Stimulated activated CD8-positive, alpha-beta memory T cell treated with anti-CD3 and anti-CD28 coated beads, Interleukin-2, amount 100 ng/mL, for 48 hours (primary cell): ENCODE measurements at places on chromosomes 7 and 10.

DNA sequence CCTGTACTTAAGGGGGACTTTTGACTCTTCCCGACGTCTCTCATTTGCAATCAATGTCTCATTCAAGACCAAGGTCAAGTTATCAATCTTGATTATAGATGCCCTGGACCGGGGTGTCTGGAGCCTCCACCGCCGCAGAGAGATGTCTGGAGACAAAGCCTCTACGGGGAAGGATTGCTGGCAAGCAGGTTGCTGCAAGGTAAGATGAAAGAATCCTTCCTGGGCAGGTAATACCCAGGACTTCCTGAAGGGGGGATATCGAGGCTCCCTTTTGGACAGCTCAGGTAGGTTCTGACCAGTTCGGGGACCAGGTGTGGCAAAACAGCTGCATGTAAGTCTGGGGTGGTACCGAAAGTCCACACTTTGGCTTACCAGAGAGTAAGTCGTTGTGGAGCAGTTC is 12.5 kb upstream of the CUX1 start:
- DNase-seq = no peak

DNA sequence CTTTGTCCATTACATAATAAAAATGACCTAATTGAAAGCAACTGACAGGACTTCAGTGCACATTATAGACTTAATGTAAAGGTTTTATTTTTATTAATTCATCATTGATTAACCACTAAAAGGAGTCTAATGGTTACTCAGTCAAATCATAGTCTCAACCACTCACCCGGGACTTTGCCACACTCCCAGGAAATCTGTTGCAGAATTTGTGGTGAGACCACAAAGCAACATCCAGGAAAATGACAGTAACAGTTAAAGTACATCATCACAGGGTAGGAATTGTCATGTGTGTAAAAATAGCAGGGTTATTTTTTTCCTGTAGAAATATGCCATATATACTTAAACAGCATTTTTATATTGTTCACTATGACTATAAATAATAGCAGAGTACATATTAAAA is 6.3 kb upstream of the HGF start:
- DNase-seq = no peak

DNA sequence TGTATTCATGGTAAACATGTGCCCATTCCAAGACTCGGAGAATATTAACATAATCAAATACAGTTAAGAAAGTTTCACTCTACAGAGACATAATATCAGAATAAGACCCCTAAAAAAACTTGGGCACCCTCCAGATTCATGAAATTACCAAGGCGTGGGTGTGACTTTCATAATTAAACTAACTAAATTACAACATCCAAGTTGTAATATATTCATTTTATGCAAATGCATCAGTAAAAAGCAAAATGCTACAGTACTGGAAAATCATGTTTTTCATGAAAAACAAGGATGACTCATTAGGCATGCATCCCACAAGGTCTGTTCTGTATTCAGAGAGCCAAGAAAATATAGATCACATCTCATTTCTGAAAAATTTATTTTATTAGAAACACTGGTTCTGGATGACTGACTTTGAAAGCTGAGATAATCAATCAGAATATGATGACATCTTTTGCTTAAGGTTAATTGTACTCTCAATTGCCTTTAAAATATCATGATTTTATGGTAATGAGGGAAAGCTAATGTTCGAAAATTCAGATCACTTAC is 248.8 kb upstream of the SMIM30 start:
- no peak for DNase-seq

DNA sequence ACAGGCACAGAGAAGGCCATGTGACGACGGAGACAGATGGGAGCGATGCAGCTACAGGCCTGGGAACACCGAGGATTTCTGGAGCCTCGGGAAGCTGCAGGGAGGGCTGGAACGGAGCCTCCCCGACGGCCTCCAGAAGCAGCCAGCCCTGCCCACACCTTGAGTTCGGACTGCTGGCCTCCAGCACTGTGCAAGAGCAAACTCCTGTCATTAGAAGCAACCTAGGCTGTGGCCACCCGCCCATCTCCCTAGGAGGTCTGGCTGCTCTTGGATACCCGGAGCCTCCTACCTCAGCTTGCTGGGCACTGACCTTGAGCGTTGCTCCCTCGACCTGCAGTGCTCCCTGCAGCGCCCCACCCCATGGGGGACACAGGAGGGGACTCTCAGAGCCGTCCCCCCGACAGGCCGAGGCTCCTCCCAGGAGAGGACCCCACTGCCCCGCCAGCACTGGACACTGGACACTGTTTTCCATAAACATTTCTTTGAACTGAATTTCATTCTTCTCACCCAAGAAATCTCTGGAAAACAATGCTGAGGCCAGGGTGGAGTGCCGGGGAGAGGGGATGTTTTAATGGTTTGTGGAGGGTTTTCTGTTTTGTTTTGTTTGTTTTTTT is 22.5 kb upstream of the TNRC18 start:
- DNase-seq = no peak

DNA sequence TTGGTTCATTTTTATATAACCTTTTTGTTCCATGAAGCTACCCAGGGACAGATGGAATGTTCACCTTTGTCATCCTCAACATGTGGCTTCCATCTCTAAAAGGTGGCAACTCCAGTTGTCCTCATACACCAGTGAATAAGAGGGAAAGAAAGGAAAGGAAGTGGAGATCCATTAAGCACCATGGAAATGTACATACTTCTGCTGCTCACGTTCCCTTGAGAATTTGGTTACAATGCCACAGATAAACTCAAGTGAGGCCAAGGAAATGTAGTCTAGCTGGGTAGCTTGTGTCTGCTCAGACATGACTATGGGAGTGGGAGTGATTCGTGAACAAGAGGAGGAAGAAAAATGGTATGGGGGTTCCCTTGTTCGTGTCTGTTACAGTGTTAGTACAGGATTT is 237.1 kb upstream of the FAM3C start:
- DNase-seq = no peak

DNA sequence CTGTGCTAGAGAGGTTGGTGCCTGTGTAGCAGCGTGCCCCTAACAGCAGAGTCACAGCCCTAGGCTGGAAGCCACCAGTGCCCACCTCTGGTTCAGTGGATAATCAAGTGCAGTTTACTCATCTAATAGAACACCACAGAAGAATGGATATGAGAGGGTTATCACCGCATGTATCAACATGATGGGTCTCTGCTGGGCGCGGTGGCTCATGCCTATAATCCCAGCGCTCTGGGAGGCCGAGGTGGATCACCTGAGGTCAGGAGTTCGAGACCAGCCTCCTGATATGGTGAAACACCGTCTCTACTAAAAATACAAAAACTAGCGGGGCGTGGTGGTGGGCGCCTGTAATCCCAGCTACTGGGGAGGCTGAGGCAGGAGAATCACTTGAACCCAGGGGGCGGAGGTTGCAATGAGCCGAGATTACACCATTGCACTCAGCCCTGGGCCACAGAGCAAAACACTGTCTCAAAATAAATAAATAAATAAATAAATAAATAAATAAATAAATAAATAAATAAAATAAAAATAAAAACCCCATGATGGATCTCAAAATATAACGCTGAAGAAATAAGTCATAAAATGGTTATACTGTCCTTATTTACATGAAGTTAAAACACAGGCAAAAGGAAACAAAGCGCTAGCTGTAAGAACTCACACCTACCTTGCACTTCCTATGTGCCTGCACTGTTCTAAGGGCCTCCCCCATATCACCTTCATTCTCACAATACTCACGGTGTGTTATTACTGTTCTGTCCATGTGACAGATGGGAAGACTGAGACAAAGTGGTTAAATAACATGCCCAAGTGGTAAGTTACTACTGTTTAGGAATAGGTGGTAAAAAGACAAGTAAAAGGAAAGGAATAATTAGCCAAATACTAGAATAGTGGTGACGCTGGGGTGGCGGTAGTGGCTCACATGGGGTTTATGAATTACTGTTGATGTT is 70.9 kb downstream of the AMZ1 start:
- DNase-seq = no peak

DNA sequence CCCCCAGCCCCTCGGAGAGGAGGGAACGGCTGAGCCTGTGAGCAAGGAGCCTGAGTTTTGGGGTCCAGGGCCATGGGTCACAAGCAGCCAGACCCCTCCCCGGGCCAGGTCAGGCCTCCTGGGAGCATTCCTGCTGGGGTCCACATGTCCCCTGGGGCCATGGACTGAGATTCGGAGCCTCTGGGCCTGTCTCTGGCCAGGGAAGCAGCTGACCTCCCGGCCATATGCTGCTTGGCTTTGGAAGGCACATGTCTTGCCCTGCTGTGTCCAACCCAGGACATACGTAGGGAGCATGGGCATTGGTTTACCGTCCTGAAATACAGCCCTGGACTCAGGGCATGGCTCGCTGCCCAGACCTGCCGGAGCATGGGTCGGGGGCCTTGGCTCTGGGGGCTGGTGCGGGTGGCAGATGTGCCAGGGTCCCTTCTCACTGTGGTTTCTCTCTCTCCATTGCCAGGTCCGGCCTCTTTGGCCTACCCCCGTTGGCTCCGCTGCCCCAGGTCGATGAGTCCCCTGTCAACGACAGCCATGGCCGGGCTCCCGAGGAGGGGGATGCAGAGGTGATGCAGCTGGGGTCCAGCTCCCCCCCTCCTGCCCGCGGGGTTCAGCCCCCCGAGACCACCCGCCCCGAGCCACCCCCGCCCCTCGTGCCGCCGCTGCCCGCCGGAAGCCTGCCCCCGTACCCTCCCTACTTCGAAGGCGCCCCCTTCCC is 7.3 kb downstream of the PWWP2B start:
- no peak for DNase-seq

GRCh38 chr7:32020551-32021159 is 49.6 kb downstream of the PDE1C start:
- no peak for DNase-seq

GRCh38 chr7:115004121-115004520 is 82.2 kb downstream of the MDFIC start:
- DNase-seq = no peak

DNA sequence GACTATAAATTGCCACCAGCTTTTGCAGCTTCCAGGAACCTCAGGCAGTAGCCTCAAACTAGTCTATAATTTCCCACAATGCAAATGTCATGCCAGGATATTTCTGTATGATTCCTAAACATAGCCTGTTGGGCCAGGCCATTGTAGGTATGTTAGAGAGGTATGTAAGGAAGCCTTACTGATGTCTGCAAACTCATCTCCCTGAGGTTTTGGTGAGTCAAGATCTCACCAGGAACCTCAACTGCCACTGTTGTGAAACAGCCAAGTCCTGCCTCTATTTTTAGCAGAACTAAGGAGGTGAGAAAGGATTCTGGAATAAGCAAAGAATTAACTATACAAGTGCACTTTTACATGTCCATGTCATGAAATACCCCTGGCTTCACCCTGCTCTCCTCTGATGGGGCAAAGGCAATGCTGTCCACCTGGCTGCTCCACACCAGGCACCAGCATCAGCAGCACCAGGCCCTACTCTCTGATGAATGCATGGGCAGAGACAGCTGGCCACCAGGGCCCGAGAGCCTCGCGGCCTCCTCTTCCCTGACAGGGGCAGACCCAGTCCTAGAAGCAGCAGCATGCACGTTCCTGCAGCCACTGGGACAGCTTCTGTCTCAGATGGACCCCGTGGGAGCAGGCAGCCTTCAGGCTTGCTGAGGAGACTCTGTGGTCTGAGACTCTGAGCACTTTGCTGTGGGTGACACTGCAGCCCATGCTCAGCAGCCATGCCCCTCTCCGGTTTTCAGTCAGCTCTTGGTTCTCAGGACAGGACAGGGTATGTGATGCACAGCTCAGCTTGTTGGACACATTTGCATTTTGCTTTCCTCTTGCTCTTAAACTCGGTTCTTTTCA is 147.3 kb downstream of the ZMYND11 start:
- DNase-seq = no peak

DNA sequence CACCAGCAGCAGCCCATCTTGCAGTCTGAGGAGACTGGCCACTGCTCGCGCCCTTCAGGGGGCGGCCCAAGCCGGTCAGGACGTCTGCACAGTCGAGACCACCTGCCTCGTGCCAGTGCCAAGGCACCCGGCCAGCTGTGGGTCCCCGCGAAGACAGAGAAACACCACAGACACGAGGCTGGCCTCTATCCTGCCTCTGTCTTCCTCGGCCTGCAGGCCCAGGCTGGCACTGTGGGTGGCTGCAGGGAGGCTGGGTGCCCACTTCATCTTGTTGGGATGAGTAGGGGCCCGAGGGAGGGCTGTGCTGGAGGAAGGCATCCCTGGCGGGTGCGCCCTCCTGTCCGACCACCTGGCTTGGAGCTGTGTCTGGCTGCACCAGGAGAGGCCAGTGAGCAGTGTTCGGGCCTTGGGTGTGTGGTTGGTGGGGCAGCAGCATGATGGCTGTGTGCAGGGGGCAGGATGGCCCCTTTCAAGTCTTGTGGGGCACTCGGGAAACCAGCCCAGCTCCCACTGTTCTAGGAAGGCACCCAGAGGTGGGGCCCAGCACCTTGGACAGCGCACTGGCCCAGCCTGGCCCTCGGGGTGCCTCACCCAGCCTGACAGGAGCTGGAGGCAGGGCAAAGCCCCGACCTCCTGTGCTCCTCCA is 7.3 kb downstream of the DPYSL4 start:
- no peak for DNase-seq

- no peak for DNase-seq
Observed at GRCh38 chr7:46850563-46851330, 731.2 kb downstream of the TNS3 start.

- no peak for DNase-seq
Observed at GRCh38 chr10:117677239-117677638, 134.7 kb downstream of the EMX2 start.

- no peak for DNase-seq
Observed at GRCh38 chr10:108203905-108204527, 1039.5 kb upstream of the SORCS1 start.

GRCh38 chr10:1674501-1674900 is 62.8 kb downstream of the ADARB2 start:
- DNase-seq = no peak

GRCh38 chr10:92773776-92774175 is 74.5 kb upstream of the EXOC6 start:
- no peak for DNase-seq

GRCh38 chr7:131845573-131846314 is 289.3 kb upstream of the PODXL start:
- DNase-seq = no peak

GRCh38 chr10:688312-689120 is 952 bp downstream of the DIP2C start:
- DNase-seq = no peak

GRCh38 chr10:107611115-107611514 is 446.6 kb upstream of the SORCS1 start:
- no peak for DNase-seq

DNA sequence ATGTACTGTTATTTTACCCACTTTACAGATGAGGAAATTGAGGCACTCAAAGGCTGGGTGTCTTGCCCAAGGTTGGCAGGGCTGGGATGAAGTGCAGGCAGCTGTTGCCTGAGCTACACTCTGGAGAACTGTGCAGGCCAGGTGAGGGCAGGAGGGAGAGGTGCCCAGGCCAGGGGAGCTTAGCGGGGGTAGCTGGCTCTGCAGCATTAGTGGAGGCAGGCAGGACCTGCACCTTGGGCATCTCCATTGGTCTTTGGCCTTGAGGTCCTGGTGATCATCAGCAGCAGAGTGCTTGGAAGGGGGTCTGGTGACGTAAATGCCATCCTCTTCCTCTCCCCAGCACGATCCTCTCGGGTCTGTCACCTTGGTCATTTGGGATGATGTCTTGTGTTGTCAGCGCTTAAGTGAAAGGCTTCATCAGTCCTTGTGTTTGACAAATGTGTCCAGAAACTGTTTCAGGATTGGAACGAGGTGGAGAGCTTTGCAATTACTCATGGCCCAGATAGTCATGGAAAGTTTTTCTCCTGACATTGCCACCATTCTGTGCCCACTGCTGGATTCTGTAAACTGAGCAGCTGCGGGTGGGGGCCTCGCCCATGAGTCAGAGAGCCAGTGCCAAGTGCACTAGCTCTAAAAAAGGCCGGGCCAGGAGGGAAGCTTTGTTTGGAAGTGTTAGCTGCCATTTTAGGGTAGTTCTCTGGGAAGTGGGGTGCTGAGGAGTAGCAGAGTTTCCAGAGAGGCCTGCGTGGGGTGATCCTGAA is 47.6 kb downstream of the TSPAN15 start:
- DNase-seq = no peak

- DNase-seq = no peak
Observed at GRCh38 chr7:102859799-102860125, 53.0 kb upstream of the LRRC17 start.
